ENCODE measurements at places on chromosomes 2 and 18.

DNA sequence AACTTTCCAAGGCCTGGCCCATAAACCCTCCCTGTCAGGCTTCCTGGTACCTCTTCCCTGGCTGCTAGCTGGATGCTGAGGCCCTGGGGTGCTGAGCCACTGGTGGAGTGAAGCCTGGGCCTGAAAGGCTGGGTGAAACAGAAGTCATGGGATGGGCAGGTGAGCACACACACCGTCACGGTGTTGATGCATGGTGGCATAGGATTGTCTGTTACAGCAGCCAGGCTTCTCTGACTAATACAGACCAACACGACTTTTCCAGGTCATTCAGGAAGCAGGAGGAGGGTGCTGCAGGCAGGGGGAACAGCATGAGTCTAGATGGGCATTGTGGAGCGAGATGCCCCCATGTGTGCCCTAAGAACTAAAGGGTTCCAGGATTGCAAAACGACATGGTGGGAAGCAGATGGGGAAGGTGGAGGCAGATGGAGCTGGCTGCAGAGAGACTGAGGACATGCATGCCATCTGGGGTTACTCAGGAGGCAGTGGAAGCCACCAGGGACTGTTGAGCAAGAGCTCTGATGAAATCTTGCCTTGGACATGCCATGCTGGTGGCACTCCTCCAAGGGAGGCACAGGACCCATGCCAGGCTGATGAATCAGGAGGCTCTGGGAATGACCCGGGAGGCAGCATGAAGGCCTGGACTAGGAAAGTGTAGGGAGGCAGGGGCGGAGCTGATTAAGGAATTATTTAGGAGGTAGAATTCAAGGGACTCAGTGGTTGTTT lies 480.9 kb downstream of the TSN start:
- DNase-seq: no peak

DNA sequence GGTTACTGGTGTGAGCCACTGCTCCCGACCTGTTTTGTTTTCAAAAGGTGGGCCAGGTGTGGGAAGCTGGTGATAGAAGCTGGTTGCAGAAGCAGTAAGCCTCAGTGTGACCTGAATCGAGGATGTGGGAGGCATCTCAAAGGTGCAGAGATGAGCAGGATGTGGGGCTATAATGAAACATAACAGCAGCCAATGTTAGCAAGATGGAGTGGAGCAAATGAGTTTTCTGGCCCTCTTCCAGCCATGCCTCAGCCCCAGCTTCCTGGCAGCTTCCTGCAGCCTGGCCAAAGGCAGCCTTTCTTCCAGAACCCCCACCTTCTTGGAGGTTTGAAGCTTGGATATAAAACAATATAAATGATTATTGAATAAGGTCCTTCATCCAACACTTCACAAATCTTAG lies 184.8 kb downstream of the NCK2 start:
- DNase-seq: no peak

GRCh38 chr2:61425605-61426155 lies 45.2 kb downstream of the USP34 start:
- no peak for DNase-seq

DNA sequence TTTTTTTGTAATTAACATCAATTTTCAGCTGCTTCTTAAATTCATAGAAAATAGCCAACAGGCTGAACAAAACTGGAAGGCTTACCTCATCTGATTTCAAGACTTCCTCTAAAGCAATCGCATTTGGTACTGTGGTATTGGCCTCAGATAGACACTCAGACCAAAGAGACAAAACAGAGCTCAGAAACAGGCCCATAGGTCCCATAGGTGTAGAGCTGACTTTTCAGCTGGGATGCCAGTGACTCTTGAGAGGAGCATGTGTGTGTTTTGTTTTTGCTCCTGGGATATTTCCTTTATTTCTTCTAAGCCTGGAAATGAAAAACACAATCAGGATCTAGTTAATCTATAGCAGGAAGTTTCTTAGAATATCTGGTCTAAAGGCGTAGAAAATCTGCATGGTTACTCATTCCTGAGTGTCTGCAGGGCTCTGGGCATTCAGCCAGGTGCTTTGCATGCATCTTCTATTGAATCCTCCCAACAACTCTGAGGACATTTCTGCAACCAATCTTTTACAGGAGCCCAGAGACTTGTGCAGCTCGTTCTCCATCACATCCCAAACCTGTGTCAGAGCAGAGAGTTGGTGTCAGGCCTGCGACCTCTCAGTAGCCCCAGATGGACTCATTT lies 190.8 kb downstream of the RTP5 start:
- no peak for DNase-seq

GRCh38 chr2:3587432-3587831 lies 7.5 kb upstream of the COLEC11 start:
- no peak for DNase-seq

GRCh38 chr2:120586507-120587278 lies 149.0 kb upstream of the GLI2 start:
- DNase-seq: no peak

DNA sequence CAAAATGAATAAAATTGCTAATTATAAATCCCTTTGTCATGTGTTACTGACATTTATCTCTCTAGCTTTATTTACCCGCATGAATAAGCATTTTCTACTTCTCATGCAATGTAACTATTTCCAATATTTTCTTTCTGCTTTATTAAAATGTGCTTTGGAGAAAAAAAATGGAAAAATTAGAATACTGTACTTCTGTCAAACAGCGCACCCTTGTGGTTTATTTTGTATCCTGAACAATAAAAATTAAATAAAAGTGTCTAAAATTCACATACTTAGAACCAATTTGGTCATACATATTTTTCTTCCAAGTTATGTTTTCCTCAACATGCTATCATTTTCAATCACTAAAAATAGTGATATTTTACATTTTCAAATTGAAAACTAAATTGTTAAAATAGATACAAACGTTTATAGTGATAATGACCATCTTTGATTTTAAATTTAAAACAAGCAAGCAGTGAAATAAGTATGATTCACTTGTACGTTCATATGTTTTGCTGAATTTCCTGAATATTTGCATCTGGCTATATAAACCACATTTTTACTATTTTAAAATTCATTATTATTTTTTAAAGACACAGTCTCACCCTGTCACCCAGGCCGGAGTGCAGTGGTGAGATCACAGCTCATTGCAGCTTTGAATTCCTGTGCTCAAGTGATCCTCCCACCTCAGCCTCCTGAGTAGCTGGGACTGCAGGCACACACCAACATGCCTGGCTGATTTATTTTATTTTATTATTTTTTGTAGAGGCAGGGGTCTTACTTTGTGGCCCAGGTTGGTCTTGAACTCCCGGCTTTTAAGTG lies 95.9 kb upstream of the GRB14 start:
- DNase-seq: no peak

DNA sequence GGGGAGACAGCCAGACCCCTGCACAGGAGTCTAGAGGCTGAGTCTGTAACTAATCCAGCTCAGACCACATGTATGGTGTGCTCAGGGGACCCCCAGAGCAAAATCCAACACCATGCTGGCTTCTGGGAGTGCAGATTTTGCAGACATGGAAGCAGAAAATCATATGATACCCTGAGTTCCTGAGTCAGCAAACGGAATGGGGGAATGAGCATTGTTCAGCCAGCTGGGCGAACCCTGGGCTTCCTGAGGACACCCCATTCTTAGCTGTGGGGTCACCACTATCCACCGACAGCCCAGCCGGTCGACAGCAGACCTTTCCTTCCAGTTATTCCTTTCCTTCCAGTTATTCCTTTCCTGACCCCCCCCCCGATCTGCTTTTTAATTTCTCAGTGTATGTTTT lies 322.9 kb downstream of the GBX2 start:
- DNase-seq: no peak

- no peak for DNase-seq
Measured at GRCh38 chr2:50547521-50547920, 484.4 kb downstream of the NRXN1 start.

DNA sequence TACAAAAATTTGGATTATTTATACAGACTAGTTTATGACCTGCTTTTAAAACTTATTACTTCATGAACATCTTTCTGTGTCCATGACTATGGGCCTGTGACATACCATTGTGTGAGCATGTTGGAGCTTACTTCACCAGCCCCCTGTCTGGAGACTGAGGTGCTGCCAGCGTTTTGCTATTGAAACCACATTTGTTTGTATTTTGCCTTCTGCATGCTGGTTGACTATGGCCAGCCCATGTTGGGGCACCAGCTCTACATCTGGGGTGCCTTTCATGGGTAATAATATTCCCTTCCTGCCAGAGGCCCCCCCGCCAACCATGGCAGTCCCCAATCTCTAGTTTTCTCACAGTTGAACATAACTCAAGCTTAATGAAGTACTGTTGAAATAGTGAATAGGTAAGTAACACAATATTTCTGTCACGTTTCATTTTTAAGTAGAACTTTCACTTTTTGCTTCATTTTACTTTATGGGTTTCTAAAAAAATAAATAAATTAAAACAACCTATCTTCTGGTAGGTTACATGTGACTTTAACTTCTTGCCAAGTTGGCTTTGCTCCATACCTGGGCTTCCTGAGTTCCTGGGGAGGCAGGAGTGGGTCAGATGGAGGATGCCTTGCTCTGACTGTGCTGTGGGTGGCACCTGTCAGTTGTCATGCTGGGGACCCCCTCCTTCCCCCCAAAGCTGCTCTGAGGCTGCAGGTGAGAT lies 63.9 kb downstream of the DGKD start:
- DNase-seq: no peak

- no peak for DNase-seq
Measured at GRCh38 chr18:41643427-41643826, 311.6 kb upstream of the PIK3C3 start.

DNA sequence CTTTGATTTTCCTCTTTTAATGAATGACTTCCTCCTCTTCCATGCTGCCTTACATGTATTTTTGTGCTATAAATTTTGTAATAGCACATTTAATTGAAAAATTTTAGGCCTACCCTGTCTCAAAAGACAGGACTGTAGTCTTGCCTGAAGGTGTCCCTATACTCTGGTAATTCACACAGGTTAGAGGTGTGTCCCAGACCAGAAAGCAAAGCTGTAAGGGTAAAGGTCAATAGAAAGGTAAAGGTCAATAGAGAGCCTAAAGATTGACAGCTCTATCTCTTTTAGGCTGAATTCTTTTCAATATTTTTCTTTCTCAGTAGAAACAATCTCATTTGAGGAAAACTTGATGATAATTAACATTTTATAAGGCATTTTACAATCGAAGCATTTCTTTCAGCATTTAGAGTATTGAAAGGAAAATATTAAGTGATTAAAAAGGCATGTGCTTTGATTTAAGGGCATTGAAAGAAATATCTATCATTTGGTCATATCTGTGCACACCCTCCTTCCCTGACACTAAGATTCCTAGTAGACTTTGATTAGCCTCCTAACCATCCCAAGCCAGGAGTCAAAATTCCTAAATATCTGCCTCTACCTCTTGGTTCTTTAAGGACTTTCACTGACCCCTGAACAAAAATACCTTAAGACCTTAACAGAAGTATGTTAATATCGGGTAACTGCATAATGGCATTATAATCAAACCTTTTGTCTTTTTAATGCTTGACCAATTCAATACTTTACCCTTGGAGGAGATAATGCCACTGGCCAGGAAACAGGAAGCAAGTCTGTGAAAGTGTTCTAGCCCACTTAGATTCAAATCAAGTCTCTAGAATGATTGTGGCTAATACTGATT lies 161.8 kb upstream of the DTNA start:
- no peak for DNase-seq

GRCh38 chr18:22271030-22271429 lies 101.6 kb downstream of the GATA6 start:
- no peak for DNase-seq

DNA sequence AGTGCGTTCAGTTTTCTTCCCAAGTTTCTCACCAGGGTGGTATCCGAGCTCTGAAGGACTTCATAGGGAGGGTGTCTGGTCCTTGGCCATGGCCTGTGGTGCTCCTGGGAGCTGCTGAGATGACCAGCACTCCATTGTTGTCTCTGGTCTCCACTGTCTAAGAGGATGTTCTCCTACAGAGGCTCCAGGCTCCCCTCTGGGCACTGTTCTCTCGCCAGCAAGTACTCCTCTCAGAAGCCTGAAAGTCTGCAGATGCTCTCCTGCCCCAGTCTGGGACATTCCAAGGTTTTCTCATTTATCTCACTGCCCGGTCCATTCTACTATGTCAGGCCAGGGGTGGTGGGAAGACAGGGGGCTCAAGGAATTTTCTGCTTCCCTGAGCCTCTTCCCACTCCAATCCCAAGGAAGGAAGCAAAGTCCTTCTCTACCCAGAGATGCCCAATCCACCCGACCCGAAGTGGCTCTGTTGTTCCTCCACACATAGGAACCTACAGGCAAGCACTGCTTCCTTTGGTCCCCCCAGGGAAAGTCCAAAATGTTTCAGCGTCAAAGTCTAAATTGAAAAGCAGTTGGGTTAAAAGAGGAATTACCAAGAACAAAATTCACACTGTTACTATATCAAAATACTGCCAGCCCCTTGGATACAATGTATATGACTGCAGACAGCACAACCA lies 110.5 kb downstream of the GYPC start:
- DNase-seq: no peak

DNA sequence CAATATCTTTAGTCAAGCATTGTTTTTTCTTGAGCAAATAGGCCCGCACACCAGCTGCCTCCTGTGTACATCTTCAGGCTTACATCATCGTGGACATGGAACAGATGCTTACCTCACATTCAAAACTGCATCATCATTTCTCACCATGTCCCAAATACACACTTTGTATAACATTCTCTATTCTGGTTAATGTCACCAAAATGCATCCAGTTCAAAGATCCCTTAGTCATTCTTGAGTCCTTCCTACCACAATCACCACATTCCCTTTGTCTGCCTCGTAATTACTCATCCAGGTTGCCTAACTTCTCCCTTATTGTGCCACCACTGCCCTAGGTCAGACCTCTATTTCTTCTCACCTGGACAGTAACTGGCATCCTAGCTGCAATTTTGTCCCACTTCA lies 373.7 kb upstream of the GALNT5 start:
- DNase-seq: no peak

DNA sequence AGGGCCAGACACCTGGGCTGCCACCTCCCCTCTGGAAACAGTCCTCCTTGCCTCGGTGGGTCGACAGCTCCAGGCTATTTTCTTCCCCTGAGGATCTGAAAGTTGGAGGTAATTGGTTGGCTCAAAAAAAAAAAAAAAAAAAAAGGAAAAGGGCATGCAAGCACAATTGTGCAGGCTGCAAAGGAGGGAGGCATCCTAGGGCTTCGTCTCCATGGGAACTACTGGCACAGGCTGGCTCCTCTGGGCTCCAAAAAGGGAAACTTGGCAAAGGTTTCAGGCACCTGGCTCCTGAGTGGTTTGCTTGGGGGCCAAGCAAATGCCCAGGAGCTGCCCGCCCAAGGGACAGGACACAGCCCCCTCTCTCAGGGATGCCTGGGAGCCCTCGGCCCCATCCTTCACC lies 1.1 kb upstream of the KCNIP3 start:
- no peak for DNase-seq

- no peak for DNase-seq
Measured at GRCh38 chr2:145253492-145253891, 733.6 kb upstream of the ZEB2 start.

GRCh38 chr2:152309352-152310214 lies 25.4 kb upstream of the FMNL2 start:
- DNase-seq: no peak

GRCh38 chr2:77271262-77271661 lies 250.9 kb downstream of the LRRTM4 start:
- no peak for DNase-seq

- no peak for DNase-seq
Measured at GRCh38 chr18:44636241-44636640, 44.4 kb upstream of the SETBP1 start.
